Adrenal gland (tissue), 19 donors: ENCODE measurements at places on chromosomes 7 and 10. TPM values are rescaled to one million over a fixed set of nuclear protein-coding genes. Genes with fewer than 3 reads are reported as not detected.
A peak's percentile ranks its signal among the peaks of the same experiment; 100 is the strongest.

DNA sequence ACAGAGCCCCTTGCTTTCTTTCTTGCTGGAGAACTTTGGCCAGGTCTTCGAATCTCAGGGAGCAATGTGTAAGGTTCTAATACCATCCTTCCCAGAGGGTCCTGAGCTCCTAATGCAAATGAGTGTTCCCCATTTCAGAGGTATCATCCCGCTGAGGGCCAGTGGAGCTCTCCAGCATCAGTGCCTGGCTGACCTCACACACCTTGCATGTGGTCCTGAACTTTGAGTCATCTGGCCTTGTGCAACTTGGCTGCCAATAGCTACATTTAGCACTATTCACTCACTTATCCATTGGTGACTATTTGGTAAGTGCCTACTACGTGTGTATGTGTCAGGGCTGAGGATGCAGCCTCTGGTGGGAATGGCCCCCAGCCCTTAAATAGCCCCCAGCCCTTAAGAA is 48.4 kb upstream of the HABP2 start:
- DNase-seq = no peak

GRCh38 chr7:129188372-129188891 is at the start of gene SMO:
Gene SMO, plus strand, starts transcription at chr7:129188633. Its CDS starts 519 bp downstream, at chr7:129189152.
- peak; percentile 43 for DNase-seq

GRCh38 chr10:116469437-116469836 is 41.8 kb downstream of the PNLIPRP3 start:
- DNase-seq = no peak

DNA sequence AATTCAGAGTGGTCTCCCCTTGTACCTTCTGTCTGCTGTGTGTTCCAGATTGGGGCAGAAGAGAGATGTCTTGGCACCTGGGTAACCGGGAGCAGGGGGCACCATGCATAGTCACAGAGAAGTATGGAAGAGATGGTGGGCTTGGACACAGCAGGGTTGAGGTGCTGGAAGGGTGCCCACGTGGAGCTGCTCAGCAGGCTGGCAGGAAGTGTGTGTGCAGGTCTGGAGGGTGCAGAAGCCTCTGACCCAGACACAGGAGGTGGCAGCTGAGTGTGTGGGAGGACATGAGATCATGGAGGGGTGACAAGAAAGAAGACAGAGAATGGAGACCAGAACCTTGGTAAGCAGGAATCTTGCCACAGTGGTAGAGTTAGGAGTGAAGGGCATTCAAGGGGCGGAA is 42.3 kb upstream of the DUSP5 start:
- peak; percentile 29 for DNase-seq

DNA sequence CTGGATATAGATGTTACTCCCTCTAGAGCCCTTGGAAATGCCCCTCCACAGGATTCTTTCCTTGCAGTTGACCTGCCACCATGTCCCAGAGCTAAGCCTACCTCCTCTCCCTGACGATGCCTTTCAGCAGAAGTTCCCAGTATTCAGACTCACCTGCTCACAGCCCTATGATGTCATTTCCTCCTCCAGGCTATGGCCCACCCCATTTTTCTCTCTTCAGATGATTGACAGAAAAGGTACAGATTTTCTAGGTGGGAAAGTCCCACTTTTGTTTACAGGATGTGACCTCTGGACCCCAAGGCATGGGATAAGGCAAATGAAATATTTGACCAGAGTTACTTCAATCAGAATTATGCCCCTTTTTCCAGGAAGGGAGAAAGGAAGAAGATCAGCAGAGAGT is 280.2 kb upstream of the PHYHIPL start:
- DNase-seq = no peak

DNA sequence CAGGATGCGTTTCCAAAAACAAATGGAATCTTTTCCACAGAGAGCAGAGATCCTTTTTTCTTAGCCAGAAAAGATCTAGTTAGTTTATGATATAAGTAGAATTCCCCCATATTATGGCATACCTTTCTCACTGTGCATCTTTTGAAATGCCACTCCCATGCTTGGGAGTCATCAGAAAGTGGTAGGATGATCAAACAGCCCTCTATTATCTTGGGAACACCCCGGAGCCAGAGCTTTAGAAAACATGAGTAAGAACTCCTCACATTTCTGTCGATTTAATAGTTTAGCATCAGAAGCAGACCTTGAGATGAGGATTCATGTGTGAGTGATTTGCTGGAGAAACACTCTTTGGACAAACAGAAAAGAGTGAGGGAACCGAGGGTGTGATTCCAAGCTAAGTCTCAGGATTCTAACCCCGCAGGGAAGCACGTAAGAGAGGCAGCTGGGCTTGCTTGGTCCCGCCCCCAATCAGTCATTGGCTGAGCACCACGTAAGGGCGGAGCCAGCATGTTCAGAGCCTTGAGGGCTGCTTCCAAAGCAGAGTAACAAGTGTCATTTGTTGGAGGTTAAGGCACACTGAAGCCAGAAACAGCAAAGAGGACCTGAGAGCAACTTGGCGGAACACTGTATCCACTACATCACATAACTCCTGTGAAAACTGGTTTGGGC is 43.7 kb upstream of the NXPH1 start:
- peak; percentile 42 for DNase-seq

DNA sequence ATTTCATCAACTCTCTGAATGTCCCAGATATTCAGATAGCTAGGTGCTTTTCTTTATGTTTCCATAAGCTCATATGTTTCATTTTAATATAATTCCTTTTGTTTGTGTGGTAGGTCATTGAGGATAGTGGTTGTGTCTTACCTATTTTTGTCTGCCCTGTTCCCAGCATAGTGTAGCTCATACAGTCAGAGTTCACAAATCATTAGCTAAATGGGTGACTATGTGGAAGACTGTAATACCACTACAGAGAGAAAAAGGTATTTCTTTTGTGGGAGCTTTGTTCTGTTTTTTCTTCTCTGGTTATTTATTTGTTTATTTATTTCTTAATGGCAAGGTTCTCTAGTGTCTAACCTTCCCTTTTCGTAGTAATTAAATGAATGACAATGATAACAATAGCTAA is 39.8 kb downstream of the EXOC4 start:
- no peak for DNase-seq

DNA sequence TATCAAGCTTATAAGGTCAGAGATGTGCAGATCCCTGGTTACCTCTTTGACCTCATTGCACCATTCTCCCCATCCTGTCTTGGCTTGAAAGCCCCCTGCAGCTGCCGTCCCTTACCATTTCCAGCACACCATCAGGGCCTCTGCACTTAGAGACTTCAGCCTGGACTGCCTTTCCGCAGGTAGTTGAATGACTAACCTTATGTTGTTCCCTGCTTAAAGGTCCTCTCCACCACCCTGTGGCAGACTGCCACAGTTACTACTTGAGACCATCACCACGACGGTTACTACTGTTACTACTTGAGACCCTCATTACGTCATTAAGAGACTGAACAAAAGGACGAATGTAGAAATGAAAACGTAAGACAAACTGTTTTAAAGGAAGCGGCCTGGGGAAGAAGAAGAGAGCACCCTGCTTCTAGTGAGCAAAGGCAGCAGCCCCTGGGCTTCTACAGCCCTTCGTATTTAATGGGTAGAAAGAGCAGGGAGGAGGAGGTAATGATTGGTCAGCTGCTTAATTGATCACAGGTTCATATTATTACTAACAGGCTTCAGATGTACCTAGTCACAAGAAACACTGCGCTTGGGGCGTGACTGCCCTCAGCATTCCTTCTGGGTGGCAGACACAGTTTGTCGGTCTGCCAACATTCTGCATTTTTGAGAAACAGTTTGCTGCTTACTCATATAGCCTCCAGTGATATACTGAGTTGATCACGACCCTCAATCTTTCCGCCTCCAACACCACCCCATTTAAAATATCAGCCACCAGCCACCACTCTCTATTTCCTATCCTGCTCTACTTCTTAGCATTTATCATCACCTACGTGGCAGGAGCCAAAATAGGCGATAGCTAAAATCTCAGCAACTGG is 74.1 kb upstream of the PARD3 start:
- no peak for DNase-seq

DNA sequence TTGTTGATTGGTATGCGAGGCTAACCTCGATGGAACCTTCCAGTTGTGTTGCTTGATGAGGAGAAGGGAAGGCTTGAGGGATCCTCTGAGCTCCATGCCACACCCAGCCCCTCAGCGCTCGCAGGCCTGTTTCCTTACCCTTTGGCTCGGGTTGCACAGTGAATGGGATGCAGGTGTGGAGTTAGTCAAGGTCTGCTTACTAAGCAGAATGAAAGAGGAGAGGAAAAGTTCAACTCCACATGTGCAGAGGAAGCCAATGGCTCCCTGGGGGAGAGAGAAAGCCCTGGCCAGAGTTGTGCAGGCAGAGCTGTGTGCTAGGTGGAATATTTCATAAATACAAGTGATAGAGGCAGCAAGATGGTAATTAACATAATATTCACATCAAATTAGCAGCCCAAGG is 85.5 kb downstream of the JCAD start:
- no peak for DNase-seq

Gene DYNC1I1
- 0.97 TPM for total RNA-seq

Gene MEOX2
- 0.61 TPM for total RNA-seq

Gene CDHR3
- total RNA-seq = 1.4 TPM

Gene ACSL5
- 2.1 TPM for total RNA-seq

Gene FEZF1
- total RNA-seq = not detected

Gene TDRD1
- total RNA-seq = 0.22 TPM
